ENCODE measurements at places on chromosomes 4 and X.
A peak's percentile ranks its signal among the peaks of the same experiment; 100 is the strongest.

DNA sequence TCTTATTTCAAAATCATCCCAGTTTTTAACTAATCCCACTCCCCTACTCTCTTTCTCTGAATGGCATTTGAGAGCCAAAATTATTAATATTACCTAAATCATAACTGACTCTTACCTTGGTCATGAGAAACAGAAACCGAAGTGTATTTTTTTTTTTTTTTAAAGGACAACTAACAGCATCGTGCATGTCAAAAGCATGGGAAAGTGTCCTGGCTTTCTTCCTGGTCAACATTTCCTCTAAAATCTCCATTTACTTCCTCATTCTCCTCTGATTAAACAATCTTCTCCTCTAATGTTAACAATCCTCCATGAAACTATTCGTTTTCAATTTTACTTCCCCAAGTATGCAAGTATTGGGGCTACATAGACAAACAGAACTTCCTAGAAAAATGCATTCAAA lies 2.1 kb upstream of the STS start:
- no peak for DNase-seq

- no peak for DNase-seq
Measured at GRCh38 chr4:7415927-7416686, 18.6 kb downstream of the PSAPL1 start.

DNA sequence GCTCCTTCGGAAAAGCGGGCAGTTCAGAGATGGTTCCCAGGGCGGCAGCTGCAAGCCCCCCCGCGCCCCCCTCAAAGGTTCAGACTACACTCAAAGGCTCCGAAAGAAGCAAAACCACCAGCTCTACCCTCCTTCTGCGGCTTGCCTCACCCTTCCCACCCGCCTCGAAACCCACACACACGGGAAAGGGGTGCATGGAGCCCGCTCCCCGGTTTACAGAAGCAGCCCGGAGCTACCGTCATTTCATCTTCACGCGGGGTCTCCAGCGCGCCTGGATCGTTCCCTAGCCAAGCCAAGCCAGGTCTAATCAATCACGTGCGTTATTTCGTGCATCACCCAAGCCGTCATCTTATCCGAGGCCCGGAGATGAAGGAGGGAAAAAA lies 1.2 kb downstream of the NLGN4X start:
- DNase-seq = no peak

- no peak for DNase-seq
Measured at GRCh38 chr4:53313510-53313909, 52.4 kb downstream of the SCFD2 start.

DNA sequence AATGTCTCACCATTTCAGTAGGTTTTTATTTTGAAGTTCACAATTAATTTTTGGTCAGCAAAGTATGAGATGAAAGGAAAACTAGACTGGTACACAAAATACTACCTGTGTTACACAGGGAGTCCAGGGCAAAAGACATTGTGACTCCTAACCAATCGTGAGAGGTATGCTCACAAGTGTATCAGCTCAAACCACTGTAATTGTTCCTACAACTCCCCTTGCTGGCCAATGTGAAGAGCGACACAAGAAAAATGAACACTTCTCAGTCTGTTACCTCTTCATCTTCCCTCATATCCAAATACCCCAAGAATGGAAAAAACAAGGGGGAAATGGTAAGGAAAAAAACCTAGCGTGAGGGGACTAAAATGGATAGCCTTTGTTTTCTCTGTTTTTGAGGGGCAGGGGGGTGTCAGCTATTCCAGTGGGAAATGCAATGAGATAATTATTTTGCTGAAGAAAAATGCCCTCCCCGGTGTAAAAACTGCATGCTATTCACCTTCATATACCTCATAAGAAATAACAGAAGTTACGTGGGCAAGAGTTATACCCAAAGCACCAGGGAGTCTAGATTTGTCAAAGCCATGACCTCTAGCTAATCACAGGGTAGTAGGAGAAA lies 30.6 kb upstream of the NSUN7 start:
- DNase-seq = peak; percentile 49

- no peak for DNase-seq
Measured at GRCh38 chrX:48794911-48795515, 6.9 kb upstream of the HDAC6 start.

Data from Jurkat, Clone E6-1 (cell line).